ENCODE measurements at places on chromosomes 16 and 17.

- DNase-seq = no peak
These were observed 77.6 kb upstream of the MED9 start for GRCh38 chr17:17398943-17399926.

DNA sequence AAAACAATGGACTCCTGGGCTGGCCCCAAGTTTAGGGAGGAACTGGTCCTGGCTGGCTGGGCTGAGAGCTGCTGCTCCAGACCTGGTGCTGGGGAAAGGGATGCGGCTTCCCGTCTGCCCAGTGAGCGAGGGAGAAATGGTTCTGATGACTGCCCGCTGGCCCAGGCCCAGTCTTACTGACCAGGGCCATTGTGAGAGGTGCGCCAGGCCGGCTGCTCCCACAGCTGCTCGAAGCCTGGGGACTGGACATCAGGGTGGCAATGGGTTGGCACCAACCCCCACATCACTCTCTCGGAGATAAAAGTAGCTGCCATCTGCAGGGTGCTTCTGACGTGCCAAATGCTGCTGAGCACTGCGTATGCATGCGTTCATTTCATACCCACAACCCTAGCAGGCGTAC lies 53.2 kb downstream of the IRF8 start:
- no peak for DNase-seq

DNA sequence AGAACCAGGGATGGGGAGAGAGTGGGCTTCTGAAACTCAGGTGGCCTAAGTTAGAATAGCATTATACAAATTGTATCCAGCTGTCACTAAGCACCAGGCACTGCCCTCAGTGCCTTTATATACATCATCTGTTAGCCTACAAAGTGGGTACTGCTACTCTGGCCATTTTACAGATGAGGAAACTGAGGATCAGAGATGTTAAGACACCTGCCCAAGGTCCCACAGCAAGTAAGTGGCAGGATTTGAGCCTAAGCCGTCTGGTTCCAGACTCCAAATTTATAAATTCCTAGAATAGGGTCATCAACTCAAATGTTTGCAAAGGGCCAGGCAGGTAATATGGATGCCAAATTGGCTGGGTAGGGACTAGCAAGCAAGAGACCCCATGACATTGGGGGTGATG lies 2.3 kb downstream of the ORAI3 start:
- DNase-seq = no peak

DNA sequence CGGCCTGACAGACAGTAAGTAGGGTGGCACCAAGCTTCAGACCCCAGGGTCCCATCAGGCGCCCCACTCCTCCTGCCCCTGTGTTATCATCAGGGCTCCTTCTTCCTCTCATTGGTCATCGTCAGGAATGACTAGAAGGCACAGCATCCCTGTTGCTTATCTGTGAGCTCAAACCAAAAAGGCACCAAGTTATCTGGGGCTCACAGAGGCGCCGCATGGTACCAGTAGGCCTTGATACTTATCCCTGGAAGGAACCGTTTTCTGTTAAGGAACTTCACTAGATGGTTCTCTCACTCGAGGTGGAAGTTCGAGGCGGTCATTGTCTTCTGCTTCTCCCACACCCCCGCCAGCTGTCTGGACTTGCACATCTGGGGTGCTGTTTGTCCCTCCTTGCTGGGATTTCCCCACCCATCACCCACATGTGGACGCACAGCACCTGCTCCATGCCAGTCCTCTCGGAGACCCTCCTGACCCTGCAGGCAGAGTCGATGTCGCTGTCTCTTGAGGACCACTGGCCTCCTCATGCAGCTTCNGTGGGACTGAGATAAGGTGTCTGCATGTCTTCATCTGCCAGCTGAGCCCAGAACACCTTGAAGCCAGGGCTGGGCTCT lies 52.1 kb downstream of the METRNL start:
- no peak for DNase-seq

GRCh38 chr16:29734786-29735185 lies 11.0 kb downstream of the C16orf54 start:
- no peak for DNase-seq

GRCh38 chr16:17532338-17532995 lies 61.7 kb upstream of the XYLT1 start:
- DNase-seq = no peak

DNA sequence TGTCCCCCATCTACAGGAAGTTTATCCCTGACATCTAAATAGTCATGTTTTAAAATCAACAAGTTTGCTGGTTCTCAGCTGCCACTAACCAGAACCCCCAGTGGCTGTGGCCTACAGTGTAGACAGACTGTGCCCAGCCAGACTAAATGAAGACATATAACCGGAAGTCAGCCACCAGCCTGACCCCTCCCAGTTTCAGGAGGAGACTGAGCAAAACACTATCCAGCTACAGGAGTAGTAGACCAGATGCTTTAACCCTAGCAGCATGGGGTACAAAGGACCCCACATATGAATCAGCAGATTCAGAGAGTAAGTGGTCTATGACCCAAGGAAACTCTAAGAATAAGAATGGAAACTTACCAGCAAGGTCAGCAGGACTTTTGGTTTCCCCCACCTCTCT lies 83.4 kb downstream of the HIC1 start:
- DNase-seq = no peak

GRCh38 chr16:9124908-9125584 lies 33.6 kb downstream of the HAPSTR1 start:
- no peak for DNase-seq

GRCh38 chr17:38598536-38598935 lies 7.2 kb downstream of the SRCIN1 start:
- no peak for DNase-seq

DNA sequence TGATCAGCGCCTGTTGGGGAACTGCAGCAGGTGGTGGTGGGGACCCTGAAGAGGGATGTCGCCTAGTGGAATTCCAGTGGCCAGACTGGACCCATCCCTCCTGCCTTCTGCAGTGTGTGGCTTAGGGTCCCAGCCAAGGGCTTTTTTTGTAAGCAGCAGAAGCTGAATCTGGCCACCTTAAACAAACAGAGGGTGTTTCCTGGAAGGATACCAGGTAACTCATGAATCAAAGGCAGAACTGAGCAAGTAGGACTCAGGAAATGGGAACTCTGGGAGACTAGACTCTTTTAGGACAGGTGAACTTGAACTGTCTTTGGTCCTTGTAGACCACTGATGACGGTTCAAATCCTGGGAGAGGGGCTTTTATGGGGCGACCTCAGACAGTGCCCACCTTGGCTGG lies 124.0 kb downstream of the ABCC6 start:
- no peak for DNase-seq

DNA sequence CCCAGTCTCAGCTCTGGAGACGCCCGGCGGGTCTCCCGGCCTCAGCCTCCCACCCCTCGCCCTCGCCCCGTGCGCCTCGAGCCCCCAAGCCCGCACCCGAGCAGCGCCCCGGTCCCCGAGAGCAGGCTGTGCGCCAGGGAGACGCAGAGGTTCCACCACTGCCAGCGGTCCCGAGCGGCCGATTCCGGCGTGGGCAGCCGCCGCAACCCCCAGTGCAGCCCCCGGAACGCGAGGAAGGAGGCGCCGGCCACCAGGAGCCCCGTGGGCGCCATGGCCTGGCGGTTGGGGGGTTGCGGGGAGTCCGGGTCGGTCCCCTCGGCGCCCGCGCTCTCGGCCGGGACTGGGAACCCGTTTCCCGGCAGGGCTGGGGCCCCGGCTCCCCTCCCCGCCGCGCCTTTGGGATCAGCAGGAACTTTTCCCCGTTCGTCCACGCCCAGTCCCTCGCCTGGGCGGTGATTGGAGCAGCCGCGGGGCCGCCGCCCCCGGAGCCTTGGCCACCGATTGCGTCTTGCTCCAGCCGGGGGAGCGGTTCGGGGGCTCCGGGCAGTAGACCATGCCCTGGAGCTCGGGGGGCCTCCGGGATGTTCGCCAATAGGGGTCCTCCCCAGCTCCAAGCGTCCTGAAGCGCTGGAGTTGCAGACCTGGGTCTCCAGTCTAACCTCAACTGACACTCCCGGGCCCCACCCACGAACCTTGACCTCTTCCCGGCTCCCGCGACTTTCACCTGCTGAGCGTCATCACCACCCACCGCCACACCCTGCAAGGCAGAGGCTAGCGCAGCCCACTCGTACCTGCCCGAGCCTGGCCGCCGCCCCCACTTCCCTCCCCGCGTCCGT lies at the start of gene TLCD2:
Gene TLCD2, minus strand, starts transcription at position 407 of the 836 bp plus-strand sequence. Its CDS starts 135 bp downstream, at position 272.
- no peak for DNase-seq

GRCh38 chr17:14845591-14846281 lies 419.4 kb downstream of the PMP22 start:
- no peak for DNase-seq

GRCh38 chr17:34398990-34399389 lies 36.0 kb upstream of the CCL1 start:
- DNase-seq = no peak

GRCh38 chr17:4436846-4437245 lies 3.1 kb downstream of the SPNS3 start:
- DNase-seq = no peak

- DNase-seq = no peak
These were observed 21.3 kb downstream of the ADGRG5 start for GRCh38 chr16:57563761-57564160.

GRCh38 chr17:82003411-82004381 lies 19.0 kb downstream of the CENPX start:
- DNase-seq = no peak

GRCh38 chr16:73058616-73059409 lies 10.9 kb upstream of the ZFHX3 start:
- no peak for DNase-seq

DNA sequence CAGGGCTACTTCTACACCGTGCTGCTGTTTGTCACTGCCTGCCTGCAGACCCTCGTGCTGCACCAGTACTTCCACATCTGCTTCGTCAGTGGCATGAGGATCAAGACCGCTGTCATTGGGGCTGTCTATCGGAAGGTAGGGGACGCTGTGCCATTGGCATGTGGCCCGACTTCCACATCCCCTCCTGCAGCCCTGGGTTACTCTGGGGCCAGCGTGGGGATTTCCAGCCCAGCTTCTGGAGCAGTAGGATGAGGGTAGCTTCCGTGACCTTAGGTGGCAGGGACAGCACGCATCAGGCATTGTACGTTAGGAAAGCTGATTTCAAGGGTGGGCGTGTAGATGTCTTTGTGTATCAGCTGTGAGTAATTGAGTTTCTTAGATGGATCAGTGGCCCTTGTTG lies 96.5 kb downstream of the ABCC1 start:
- DNase-seq = no peak

DNA sequence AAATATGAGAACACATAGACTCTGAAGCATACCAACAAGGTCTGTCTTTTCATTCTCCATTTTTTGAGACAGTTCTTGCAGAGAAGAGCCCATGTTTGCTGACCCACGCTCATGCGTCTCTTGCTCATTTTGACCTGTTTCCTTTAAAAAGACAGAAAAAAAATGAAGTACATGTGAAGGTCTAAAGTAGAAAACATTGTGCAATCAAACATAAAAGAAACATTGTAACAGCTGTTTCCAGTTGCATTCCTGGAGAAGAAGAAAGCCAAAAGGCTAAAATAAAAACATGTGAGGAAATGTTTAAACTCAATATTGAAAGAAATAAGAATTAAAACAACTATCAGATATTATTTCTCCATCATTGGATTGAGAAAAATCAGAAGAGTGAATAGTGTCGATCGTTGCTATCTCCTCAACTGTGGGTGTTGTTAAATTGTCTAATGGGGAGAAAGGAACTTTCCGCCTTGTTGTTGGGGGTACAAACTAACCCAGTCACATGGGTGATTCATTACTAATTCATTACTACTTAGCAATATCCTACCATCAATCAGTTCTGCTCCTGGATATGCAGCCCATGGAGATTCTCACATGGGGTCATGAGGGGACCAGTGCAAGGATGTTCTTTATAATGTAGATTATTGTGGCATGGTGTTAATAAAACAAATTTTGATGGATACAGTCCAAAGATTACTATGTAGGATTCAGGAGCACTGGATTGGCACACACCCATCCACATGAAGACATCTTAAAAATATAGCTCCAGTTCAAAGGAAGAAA lies 9.5 kb downstream of the ABCA9 start:
- DNase-seq = no peak

- DNase-seq = no peak
These were observed 740.9 kb downstream of the CDH8 start for GRCh38 chr16:61295311-61295710.

DNA sequence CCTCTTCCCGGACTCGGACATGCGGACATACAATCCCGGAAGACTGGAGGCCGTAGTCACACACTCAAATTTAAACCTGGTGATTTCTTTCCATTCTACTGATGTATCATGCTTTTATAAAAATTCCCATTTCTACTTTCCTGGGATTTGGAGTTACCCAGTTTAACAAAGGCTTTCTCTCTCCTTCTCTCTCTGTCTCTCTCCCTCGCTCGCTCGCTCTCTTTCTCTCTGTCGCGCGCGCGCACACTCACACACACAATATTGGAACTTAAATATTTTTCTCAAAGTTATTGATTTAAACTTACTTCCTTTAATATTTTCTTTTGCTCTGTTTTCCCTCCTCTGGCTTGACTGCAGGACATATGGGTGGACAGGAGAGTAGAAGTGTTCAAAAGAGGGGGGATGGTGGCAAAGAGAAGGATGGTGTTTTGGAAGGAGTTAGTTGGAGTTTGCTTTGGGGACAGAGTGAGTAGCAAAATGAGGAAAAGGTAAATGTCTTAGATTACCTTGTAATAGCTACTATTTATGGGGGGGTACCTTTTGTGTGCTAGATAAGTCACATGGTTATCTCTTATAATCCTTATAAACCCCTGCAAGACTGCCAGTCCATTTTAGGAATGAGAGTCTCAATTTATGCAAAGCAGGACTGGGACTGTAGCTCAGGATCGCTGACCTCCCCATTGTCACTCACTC lies 878 bp upstream of the TRIM25 start:
- no peak for DNase-seq

DNA sequence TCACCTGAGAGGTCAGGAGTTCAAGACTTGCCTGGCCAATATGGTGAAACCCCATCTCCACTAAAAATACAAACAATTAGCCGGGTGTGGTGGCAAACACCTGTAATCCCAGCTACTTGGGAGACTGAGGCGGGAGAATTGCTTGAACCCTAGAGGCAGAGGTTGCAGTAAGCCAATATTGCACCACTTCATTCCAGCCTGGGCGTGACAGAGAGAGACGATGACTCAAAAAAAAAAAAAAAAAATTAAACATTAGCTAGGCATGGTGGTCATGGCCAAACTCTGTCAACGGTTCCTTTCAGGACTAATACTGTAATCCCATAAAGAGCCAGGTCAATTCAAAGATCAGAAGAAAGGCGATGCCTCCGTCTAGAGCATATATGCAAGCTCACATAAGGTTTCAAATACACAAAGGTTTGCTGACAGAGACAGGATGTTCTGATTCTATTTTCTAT lies 2.4 kb downstream of the RNF157 start:
- DNase-seq = no peak

GRCh38 chr17:80428363-80428762 lies 13.4 kb downstream of the ENDOV start:
- no peak for DNase-seq
